ENCODE measurements at places on chromosomes 7 and 10.

DNA sequence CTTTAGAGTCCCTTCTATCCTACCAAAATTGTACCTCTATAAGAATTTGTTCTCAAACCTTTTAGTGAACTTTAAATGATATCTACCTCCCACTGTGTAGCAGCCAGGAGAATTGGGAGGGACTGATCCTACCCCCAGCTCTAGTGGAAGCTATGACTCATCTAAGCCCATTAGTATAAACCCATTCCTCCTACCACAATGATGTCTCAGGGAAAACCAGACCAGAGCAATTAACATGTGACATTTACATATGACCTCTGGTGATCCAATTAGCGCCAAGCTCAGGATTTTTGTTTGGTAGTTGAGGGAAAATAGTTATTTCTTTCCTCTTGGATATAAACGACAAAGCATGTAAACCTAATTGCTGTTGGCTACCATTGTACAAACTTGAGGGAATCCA lies 33.1 kb upstream of the R3HCC1L start:
- DNase-seq: no peak

- DNase-seq: no peak
Observed at GRCh38 chr7:155454183-155455112, 3.5 kb upstream of the EN2 start.

- peak; percentile 84 for DNase-seq
Observed at GRCh38 chr10:88070080-88070880, 206.9 kb downstream of the PTEN start.

GRCh38 chr7:157784979-157785441 lies 448.2 kb downstream of the DNAJB6 start:
- no peak for DNase-seq

GRCh38 chr10:121843379-121843778 lies 84.5 kb downstream of the ATE1 start:
- no peak for DNase-seq

- no peak for DNase-seq
Observed at GRCh38 chr7:106018566-106019469, 55.8 kb downstream of the CDHR3 start.

- DNase-seq: peak; percentile 30
Observed at GRCh38 chr7:28408960-28409715, 3.2 kb upstream of the CREB5 start.

DNA sequence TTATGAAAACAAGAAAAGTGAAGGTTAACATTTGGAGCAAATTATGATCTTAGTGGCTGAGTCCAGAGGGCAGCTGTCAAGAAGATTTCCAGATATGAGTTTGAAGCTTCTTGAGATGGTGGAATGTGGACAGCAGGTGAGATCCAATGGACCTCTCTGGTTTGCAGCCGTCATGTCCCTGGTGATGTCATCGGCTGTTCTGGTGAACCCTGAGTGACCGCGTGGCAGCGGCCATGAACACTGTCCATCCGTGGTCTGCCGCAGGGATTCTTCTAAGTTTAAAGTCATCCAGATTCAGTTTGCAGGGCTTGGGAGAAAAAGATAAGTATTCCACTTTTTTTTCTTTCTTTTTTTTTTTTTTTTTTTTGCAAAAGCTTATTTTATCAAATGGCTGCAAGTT lies 15.8 kb upstream of the VIPR2 start:
- DNase-seq: no peak

DNA sequence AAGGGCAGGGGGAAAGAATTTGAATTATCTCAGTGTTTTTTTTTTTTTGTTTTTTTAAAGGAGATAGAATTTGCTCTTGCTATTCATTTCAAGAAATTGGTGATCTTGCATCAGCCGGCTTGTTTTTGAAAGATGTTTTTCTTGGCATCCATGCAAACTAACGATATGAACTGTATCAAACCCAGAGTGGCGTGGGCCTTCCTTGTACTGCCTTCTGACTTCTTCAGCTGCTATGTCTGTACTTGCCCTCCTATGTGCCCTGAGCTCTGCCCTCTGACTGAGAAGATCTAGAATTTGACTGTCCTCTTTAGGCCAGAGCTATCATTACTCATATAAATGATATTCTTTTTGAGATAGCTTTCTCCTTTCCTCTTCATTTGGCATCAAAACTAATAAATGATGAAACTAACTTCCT lies 183.1 kb downstream of the EXOC4 start:
- DNase-seq: no peak

DNA sequence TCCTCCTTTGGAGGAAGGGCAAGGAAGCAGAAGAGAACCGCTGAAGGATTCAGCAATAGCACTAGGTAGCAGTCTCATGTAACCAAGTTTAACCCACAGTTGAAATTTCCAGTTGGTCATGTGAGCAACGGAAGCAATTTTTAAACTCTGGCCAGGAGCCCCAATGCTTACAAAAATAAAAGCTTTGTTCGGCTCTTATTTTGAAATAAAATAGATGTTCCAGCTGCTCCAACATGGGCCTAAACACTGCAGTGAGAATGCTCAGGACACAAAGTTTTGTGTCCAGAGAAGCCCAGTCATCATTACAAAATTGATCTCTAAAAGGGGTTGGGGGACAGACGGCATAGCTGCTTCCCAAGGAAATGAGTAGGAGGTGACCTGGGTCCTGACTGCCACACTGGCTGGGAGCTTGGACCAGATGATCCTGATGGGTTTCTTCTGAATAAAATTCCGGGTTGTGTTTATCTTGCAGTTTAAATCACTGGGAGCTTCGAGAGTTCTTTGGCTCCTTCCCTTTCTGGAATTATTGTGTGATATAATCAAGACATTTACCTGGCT lies 452 bp upstream of the TMEM140 start:
- no peak for DNase-seq
